ENCODE measurements at places on chromosomes 5 and 9. TPM values are rescaled to one million over a fixed set of nuclear protein-coding genes. Genes with fewer than 3 reads are reported as not detected.

DNA sequence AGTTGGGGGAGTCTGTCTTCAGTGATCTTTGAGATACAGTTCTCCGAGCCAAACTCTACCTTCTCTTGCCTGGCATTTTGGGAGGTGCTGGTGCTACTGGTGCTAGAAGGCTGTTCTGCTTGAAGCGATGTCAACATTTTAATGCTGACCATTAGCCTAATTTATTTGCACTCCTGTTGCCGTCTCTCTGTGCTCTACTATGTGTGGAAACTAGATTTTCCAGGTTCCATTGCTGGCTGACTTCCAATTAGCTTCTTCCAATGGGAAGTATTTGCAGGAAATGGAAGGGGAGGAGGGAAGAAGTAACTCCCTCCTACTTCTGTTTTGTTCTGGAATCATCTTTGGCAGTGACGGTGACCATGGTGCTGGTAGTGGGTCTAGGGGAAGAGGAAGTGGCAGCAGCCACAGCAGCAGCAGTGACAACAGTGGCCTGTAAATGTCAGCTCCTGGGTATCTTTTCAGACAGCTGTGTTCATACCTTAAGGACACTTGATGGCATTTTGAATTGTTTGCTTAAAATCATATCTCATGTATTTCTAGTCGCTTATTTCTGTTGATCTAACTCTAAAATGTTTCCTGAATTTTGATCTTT lies 7.9 kb downstream of the TXNDC8 start:
- DNase-seq, result no peak

DNA sequence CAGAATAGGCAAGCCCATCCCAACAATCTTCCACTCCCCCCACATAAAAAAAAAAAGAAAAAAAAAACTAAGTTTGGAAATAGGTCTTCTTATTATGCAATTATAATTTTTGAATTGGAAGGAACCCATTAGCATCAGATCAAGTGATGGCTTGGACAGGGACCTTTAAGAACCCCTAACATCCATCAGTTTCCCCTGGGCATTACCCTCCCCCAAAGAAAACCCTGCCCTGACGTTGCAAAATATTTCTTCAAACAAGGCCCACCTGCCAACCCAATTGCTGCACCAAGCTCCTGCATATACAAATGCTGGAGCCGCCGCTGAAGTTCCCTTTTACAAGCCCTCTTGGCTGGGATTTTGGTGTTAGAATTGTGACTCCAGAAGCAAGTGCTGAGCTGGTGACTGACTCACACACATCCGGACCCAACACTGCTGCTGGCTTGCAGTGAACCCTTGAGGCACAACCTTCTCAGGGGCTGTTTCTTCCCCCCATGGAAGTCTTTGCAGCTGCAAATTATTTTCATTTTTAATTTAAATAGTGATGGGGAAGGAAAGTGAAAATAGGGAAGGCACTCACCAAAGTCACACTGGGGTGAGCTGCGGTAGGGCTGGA lies 56.1 kb upstream of the AFAP1L1 start:
- DNase-seq, result no peak

DNA sequence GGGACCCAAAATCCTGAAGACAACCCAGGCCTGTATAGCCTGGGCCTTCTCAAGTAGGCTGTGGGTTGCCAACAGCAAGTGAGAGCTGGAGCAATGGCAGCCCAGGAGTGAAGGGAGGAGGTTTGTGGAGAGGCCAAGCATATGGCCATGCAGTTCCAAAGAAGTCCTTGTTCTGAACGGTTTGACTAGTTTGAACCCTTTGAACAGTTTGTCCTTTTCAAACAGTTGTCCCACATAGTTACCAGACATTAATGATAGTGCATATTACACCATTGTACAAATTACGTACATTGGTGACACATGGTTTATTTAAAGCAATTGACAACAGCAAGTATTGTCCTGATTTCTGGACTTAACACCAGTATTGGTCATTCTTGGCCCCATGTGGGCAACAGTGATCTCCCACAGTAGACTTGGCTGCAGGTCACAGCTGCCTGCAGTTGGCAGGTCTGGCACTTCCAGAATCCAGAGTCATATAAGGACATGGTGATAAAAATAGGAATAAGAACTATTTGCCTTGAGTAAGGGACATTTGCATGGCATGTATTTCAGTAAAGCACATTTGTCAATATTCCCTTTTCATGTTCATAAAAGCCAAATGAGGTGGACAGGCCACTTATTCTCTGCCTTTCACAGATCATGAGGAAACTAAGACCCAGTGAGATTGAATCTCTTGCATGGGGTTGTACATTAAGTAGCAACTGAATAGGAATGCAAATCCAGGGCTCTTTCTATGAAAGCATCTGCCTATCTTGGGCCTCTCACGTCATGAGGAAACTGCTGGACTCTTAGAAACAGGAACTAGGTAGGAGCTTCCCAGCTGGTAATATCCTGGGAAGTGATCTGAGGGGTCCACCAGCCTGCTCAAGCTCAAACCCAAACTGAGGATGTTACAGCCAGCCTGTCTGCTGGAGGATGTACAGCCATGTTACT lies 30.3 kb downstream of the SLC25A48 start:
- peak; percentile 16 for DNase-seq

DNA sequence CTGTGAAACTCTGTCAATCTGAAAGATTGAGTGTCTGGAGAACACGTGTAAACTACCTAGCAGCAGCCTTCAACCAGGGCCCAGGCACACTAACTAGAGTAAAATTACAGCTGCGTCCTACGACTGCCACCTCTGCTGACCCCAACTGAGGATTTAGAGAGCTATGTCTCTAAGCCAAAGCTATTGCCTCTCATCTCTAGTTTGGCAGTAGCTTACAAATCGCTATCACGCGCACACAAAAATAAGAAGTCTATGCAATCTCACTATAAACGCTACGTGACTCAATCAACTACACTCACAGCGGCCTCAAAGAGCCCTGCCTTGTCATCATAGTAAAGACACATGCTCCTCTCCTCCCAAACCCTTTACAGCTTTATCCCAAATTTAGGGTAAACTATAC lies 8.7 kb downstream of the PPP6C start:
- no peak for DNase-seq

- no peak for DNase-seq
These were observed 69.0 kb upstream of the GRAMD2B start for GRCh38 chr5:126354012-126354857.

DNA sequence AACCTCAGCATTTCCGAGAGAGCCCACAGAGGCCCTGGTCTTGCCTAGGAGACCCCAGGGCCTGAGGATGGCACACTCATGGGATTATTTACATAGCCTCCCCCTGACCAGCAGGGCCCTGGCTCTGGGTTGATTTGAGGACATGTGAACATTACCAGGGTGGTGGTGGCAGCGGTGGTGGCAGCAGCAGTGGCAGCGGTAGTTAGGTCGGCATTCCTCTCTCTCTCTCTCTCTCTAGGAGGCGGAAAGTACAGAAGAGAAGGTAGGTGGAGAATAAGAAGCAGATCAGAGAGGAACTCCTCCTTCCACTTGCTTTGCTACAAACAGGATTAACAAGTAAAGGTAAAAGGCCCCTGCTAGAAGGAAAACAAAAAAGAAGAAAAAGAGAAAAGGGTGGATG lies 39.3 kb downstream of the B4GALT1 start:
- no peak for DNase-seq

DNA sequence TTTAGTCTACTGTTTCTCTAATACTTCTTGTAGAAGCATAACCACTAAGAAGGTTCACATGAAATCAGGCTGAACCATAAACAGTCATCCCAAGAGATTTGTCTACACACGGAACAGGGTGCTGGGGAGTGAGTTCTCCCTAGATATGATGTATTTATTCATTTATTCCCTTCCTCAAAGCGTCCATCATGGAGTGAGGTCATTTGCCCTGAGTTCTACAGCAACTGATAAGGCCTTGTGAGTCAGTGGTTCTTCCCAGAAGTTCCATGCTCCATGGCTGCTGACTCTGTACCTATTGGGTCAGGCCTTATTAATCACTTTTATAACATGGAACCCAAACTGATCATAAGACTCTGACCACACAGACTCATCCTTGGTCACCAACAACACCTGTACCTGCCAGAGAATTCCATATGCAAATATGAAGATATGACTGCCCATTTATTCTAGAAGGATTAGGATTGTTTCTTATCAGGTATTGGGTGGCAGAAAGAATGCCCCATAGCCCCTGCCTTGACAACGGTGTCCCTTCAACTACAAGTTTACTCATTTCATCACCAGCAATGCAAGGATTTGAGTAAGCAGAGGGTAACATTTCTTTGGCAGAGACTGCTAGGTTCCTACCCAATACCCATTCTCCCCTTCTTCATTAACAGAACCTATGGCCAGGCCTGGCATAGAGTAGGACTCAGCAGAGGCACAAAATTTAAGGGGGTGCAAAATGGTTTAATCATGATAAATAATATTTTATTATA lies 118.1 kb downstream of the LHFPL2 start:
- DNase-seq, result no peak

GRCh38 chr5:89359046-89359445 lies 476.1 kb upstream of the MEF2C start:
- no peak for DNase-seq

- DNase-seq, result no peak
These were observed 3.8 kb downstream of the C9orf40 start for GRCh38 chr9:74948937-74949336.

DNA sequence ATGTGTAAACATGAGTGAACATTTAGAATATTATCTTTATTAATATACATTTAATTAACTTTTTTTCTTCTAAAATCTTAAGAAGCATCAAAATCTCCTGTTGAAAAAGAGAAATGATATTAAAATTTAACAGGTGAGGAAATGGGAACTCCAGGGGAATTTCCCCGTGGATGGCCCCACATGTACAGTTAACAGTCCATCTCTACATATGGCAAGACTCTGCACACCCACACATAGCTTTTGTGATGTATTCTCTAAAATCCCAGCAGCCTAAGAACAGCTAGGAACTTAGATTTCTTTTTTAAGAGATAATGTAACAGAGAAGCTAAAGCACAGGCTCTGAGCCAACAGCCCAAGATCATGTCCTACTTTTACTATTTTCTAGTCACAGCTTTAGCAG lies 556.3 kb upstream of the RGMB start:
- DNase-seq, result no peak

- DNase-seq, result no peak
These were observed 4.4 kb downstream of the GPR107 start for GRCh38 chr9:130058154-130058553.

DNA sequence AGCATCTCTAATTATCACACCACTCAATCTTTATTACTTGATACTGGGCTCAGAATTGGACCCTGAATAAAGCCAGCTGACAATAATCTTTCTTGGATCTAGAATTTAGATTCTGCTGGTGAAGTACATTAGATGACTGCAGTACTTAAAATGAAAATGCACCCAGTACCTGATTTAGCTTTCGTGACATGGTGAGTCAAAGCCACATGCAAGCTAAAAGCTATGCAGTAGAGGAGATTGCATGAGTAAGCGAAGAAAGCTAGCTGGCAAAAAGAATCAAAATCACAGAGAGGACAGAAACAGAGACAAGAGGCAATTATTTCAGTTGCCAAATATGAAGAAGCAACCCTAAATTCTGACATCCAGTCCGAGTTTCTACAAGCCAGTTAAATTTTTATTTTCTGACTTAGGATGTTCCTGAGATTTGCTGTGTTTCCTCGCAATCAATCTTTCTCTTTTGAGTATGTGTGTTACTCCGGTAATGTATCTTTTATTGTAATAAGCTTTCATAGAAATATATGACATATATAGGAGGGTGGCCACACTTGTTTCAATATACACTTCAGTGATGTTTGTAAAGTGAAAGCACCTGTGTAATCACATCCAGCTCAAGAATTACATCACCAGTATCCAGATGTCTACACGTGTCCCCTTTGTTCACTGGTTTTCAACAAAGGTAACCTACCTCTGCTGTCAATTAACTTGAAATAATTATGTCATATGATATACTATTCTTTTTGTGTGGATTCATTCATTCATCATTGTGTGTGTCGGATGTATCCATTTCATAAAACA lies 101.7 kb downstream of the CDH18 start:
- DNase-seq, result no peak

GRCh38 chr9:3902631-3903030 lies 376.8 kb upstream of the RFX3 start:
- no peak for DNase-seq

GRCh38 chr5:91119981-91120850 lies 262.9 kb downstream of the ARRDC3 start:
- no peak for DNase-seq

DNA sequence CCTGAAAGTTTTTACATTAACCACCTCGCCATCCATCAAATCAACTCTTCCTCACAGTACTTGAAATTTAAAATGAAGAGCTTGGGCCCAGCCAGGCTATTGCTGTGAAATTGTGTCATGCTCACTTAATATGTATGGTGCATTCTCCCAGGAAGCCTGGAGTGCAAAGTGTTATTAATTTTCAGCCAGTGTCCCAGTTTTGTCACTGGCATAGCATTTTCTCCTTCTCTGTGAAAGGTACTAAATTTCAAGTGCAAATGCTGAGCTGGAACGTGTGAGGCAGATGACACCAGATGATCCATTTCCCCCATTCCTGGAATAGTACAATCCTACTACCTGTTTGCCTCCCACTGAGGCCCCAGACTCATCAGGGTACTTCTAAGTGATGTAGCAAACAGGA lies 397.6 kb upstream of the ACTBL2 start:
- DNase-seq, result no peak

- no peak for DNase-seq
These were observed 130.9 kb downstream of the SNCAIP start for GRCh38 chr5:122442938-122443337.

DNA sequence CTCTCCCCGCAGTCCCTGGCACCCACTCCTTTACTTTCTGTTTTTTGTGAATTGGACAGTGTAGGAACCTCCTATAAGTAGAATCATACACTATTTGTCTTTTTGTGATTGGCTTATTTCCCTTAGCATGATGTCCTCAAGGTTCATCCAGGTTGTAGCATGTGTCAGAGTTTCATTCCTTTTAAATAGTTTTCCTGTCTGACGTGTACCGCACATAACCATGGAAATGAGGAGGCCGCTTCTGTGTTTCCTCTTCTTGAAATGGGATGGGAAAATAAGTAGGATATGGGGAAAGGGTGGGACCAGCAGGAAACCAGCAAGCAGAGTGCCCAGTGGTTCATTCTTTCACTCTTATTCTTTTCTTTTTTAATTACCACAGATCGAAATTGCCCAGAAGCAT lies 72.6 kb upstream of the ENTREP1 start:
- no peak for DNase-seq

GRCh38 chr9:112624711-112625707 lies 92.9 kb downstream of the INIP start:
- no peak for DNase-seq

- DNase-seq, result no peak
These were observed 9.6 kb upstream of the CATSPER3 start for GRCh38 chr5:134957920-134958608.

PCDHB3 gene
- total RNA-seq, result 2.5 TPM

TMEM167A gene
- 44.9 TPM for total RNA-seq

PLEKHG4B gene
- 8.9 TPM for total RNA-seq

PGGT1B gene
- total RNA-seq, result 9.1 TPM

GLRA1 gene
- total RNA-seq, result not detected

KIF12 gene
- total RNA-seq, result 21.5 TPM

SYK gene
- total RNA-seq, result 4.5 TPM

CER1 gene
- not detected for total RNA-seq

PCDHB6 gene
- total RNA-seq, result 2.6 TPM

SLCO4C1 gene
- total RNA-seq, result 0.51 TPM

ZNF618 gene
- 11.3 TPM for total RNA-seq

Data from prostate gland (tissue), 2 donors.